ENCODE measurements at places on chromosomes 7 and 10.

DNA sequence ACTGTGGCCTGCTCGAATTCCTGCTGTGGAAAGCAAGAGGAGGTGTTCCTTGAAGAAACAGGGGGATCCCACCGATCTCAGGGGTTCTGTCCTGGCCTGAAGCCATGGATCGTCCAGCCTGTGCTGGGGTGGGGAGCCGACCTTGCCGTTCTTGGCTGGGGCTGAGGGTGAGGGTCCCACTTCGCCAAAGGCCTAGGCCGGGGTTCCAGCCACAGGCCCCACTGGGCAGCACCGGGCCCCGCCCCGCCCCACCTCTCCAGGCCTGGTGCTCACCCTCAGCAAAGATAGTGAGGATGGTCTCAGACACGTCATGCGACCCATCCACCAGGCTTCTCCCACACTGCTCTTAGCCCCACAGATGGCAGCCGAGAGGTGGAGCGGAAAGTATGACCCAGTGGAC lies 51.4 kb upstream of the ZNF716 start:
- H3K27me3 ChIP-seq, result no peaks in the 10 kb centered on the region
- H3K36me3 ChIP-seq, result no peaks in the 10 kb centered on the region
- no peaks in the 10 kb centered on the region for H3K4me1 ChIP-seq

- no peaks in the 10 kb centered on the region for H3K27me3 ChIP-seq
- H3K4me3 ChIP-seq, result no peak overlapping the region
- H3K27ac ChIP-seq, result no peak overlapping the region
- no peaks in the 10 kb centered on the region for H3K36me3 ChIP-seq
- DNase-seq, result no peak
Measured at GRCh38 chr7:4733936-4734528, 41.4 kb upstream of the AP5Z1 start.

- H3K4me1 ChIP-seq, result no peaks in the 10 kb centered on the region
- H3K4me3 ChIP-seq, result no peak overlapping the region
- peaks cover 4% of the 10 kb centered on the region for H3K36me3 ChIP-seq
- no peak overlapping the region for H3K27ac ChIP-seq
- no peak for DNase-seq
- H3K27me3 ChIP-seq, result no peaks in the 10 kb centered on the region
Measured at GRCh38 chr10:83582407-83583095, 556.8 kb upstream of the GHITM start.

- DNase-seq, result no peak
- no peak overlapping the region for H3K27ac ChIP-seq
- H3K4me1 ChIP-seq, result no peaks in the 10 kb centered on the region
- no peaks in the 10 kb centered on the region for H3K27me3 ChIP-seq
- no peak overlapping the region for H3K4me3 ChIP-seq
- no peaks in the 10 kb centered on the region for H3K36me3 ChIP-seq
Measured at GRCh38 chr10:25304606-25305005, 129.8 kb downstream of the GPR158 start.

All from natural killer cell treated with Interleukin-12 subunit alpha and Interleukin-12 subunit beta and Interleukin-15 and Interleukin-18, amount 100 ng/mL, for 72 hours (primary cell).